PC-3 (cell line): ENCODE measurements at places on chromosomes 3 and 15. TPM values are rescaled to one million over a fixed set of nuclear protein-coding genes. Genes with fewer than 3 reads are reported as not detected.
A peak's percentile ranks its signal among the peaks of the same experiment; 100 is the strongest.

GPR176 gene
- 27.8 and 29.0 TPM in 2 replicates for total RNA-seq

DNA sequence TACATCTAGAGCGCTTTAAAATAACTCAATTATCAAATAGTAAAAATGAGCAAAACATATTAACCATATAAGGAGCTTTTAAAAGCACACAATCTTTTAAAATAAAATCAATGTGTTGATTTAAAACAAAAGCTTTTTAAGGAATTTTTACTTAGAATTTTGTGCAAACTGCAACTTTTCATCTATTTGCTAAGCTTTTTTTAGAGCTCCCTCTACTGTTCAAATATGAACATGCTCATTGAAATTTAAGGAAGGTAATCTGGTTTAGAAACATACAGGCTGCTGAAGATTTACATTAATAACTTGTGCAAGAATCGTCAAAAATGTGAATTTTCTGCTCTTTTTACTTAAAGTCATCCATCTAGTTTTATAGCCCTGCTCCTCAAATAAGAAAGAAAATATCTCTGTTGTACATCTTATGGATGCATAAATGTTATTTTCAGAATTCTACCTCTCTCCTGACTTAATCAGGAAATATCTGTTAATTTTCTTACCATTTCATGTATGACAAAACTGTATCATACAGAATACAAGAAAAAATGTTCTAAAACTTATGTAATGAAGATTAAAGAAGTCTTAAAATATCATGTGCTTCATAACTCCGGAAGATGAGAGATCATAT is 469.4 kb upstream of the ROBO2 start:
- H3K4me1 ChIP-seq: no peaks in the 10 kb centered on the region
- peak; percentile 48 for DNase-seq
- no peak overlapping the region for H3K4me3 ChIP-seq
- no peak overlapping the region for H3K27ac ChIP-seq

- no peak overlapping the region for H3K27ac ChIP-seq
- no peak overlapping the region for H3K4me3 ChIP-seq
- peaks cover 38% of the 10 kb centered on the region for H3K4me1 ChIP-seq
- no peak for DNase-seq
Observed at GRCh38 chr15:63369781-63370180, 11.9 kb downstream of the CA12 start.

DNA sequence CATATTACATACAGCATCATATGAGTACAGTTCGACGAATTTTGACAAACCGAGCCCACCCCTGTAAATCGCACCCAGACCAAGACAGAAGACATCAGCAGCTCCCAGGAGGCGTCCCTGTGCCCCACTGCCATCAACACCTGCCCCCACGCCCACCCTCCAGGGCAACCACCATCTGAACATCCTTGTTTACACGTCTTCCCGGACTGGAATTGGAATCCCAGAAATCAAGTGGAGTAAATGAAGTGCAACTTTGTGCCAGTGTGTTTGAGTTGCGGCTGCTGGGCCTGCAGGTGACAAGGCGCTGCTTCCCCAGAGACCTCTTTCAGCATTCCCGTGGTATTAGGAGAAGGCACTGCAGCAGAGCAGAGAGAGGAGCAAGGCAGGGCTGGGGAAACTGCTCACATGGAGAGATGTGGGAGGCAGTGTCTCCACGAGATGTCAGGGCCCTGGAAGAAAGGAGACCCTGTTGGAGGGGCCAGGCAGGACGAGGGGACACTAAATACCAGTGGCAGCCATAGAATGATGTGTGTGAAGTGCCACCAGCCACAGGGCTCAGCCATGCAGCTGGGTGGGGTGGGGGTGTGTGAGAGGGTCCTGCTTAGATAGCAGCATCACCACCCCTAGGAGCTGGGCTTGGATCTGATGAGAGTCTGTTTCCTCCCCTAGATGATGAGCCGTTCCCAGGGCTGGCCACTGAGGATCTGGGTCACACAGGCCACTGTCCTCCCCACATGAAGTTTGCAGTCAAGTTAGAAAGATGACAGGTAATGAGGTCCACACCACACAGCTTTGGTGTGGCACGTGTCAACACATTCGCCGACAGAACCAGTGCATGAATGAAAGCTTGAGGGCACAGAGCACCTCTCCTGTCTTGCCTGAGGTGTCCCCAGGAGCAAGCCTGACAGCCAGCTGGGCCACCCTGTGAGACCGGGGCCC is 33.4 kb upstream of the PCSK6 start:
- peaks cover 50% of the 10 kb centered on the region for H3K27me3 ChIP-seq
- H3K36me3 ChIP-seq: 0 out of 2 replicates have a peak, but pooled peaks cover under 1% of the 10 kb centered on the region

ARL6 gene
- 3.2 and 12.1 TPM in 2 replicates for total RNA-seq

DNA sequence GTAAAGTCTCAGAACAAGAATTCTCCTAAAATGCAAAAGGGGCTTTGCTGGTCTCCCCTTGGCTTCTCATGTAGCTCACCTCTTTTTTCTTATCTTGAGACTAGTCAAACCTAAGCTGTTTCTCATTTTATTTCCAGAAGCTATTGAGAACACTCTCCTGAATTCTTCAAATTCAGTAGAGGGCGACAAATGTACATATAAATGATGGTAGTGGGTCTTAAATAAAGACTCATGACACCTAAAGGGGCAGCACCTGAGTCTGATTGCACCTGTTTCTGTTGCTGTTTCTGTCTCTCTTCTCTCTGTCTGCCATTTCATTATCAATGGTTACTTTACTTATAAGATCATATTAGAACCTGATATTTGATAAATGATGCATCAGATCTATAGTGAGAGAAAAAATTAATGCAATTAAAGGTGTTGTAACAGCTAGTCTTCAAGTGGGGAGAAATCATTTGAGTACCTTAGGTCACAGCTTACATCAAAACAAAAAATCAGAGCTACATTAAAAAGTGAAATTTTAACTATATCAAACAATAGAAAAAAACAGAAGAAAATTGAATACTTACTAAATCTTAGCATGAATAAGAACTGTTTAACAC is 7.0 kb downstream of the ADIPOQ start:
- H3K27me3 ChIP-seq: peaks cover 10% of the 10 kb centered on the region
- peak; percentile 71 for DNase-seq
- no peaks in the 10 kb centered on the region for H3K36me3 ChIP-seq
- H3K4me3 ChIP-seq: no peak overlapping the region

DNA sequence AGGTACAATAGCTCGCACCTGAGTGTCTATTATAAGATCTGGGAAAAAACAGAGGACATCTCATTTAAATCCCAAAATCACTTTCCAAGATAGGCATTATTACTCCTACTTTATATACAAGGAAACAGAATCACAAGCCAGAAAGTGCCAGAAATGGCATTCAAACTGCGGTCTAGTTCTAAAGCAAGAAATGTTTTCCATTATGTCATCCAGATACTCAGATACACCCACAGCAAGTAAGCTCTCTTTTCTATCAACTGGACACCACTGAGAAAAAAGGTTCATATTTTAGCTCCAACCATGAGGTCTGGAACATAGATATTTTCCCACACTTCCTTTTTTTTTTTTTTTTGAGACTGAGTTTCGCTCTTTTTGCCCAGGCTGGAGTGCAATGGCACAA is 8.1 kb downstream of the SLC33A1 start:
- peaks cover 5% of the 10 kb centered on the region; the same call in 1 of the 2 replicates for H3K4me1 ChIP-seq
- no peak for DNase-seq
- H3K27ac ChIP-seq: no peak overlapping the region
- H3K36me3 ChIP-seq: no peaks in the 10 kb centered on the region

DNA sequence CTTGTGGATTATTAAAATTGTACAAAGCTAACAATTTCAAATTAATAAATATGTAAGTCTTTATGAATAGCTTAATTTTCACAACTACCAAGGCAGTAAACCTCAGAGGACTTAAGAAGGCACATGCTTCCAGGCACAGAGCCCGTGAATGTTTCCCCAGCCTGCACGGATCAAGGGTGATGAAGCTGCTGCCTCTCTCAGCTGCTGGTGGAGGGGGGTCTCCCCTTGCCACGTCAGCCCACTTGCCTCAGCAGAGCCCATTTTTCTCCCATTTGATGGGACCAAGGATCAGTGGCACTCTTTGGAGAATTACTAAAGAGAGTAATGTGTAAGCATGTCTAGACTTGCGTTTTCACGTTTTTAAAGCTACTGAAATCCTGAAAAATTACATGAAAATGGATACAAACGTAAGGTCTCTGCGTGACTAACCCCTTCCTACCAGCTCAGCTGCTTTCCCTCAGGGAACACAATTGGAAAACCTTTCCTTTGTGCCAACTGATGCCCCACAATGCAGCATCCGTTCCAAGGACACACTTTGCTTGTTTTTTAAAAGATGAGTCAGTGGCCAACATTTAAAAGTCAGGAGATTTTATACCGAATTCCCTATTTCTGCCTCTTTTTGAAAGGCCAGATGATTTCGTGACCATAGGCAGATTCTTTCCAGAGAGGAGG is 494.1 kb downstream of the GABRG3 start:
- no peak for DNase-seq
- no peaks in the 10 kb centered on the region for H3K36me3 ChIP-seq
- no peak overlapping the region for H3K4me3 ChIP-seq
- H3K27ac ChIP-seq: no peak overlapping the region
- no peaks in the 10 kb centered on the region for H3K27me3 ChIP-seq
- H3K4me1 ChIP-seq: no peaks in the 10 kb centered on the region

DNA sequence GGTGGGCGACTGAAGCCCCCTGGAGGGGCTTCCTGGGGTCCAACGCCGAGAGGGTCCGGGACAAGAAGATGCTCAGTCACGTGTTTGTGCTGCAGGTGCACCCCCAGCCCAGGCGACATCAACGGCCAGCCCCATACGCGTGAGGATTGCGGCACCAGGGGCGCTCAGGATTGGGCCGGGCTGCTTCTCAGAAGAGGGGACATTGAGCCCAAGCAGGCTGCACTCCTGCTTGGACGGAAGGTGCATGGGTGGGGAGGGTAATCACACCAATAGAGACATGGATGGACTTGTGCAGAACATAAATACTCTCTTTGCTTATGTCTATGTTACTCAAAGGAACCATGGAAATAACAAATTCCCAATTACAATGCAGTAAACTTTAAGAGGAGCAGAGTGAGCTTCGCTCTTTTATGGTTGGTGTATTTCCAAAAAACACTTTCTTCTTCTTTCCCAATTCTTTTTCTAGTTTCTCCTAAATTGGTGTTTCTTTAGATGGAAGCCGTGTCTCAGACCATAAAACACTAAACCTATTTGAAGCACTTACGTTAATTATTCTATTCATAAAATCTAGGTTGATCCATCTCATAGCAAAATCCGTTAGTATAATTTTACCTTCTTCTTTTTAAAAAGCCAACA is 182.7 kb downstream of the GOLGA6L6 start:
- no peaks in the 10 kb centered on the region for H3K4me1 ChIP-seq
- no peaks in the 10 kb centered on the region for H3K27me3 ChIP-seq
- no peak for DNase-seq
- H3K36me3 ChIP-seq: no peaks in the 10 kb centered on the region
- no peak overlapping the region for H3K4me3 ChIP-seq

TYRO3 gene
- total RNA-seq: 20.0 and 23.5 TPM in 2 replicates

DNA sequence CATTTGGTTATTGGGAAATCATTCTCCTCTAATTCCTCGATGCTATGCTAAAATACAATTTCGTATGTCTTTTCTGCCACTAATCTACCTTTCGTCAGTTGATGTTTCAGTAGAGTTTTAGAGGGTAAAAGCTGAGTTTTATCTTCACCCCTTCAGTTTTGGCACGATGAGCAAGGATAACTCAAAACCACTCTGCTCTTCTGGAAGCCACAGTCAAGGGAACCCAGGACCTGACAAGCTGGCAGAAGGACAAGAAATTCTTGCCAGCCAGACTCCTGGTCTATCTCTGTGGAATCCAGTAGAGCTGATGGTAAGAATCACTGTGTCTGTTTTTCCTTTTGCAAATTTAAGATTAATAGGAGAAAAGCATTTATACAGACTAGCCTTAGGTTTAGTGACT is 414.4 kb upstream of the LRRC3B start:
- H3K4me3 ChIP-seq: no peak overlapping the region
- no peaks in the 10 kb centered on the region for H3K36me3 ChIP-seq
- no peak for DNase-seq
- H3K27ac ChIP-seq: no peak overlapping the region

GRCh38 chr15:71043373-71043772 is 71.9 kb upstream of the THSD4 start:
- no peak overlapping the region for H3K27ac ChIP-seq
- no peaks in the 10 kb centered on the region for H3K36me3 ChIP-seq
- DNase-seq: peak; percentile 75
- peaks cover 21% of the 10 kb centered on the region for H3K4me1 ChIP-seq
- H3K4me3 ChIP-seq: no peak overlapping the region

GRCh38 chr3:30693470-30694120 is 87.2 kb downstream of the TGFBR2 start:
- H3K27me3 ChIP-seq: no peaks in the 10 kb centered on the region
- H3K4me1 ChIP-seq: peaks cover 35% of the 10 kb centered on the region
- no peak overlapping the region for H3K4me3 ChIP-seq

THRB gene
- 7.0 and 9.7 TPM in 2 replicates for total RNA-seq

REC114 gene
- not detected in 2 replicates for total RNA-seq

DNA sequence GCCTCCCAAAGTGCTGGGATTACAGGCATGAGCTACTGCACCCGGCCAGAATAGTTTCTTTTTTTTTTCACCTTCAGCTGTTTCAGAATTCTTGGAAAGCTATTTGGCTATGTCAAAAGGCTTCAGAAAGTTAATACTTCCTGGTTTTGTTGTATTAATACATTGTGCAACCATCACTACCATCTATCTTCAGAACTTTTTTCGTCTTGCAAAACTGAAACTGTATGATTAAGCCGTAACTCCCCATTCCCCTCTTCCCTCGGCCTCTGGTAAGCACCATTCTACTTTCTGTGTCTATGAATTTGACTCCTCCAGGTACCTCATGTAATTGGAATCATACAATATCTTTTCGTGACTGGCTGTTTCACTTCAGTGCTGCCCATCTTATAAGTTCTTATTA is 5.2 kb upstream of the NOX5 start:
- no peak overlapping the region for H3K27ac ChIP-seq
- H3K4me1 ChIP-seq: peaks cover 3% of the 10 kb centered on the region; the same call in 1 of the 2 replicates
- no peaks in the 10 kb centered on the region for H3K27me3 ChIP-seq
- DNase-seq: no peak

DNA sequence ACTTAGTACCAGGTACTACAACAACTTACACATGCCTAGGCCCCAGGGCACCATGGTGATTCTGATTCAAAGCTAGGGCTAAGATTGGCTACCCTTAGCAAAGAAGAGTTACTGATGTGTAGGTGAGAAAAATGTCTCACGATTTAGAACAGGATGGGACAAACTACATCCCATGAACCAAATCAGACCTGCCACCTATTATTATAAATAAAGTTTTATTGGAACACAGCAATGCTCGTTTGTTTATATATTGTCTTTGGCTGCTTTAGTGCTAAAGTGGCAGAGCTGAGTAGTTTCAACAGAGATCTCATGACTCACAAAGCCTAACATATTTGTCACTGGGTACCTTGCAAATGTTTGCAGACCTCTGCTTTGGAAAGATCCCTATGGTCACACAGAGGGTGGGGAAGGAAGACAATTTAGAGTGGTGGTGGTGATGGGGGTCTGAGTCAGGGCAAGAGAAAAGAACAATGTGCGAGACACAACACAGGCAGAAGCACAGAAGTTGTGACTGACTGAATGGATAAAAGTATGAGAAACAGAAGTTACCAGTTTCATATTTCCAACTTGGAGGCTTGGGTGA is 770.6 kb upstream of the CFAP20DC start:
- no peak overlapping the region for H3K4me3 ChIP-seq
- DNase-seq: peak; percentile 91
- no peaks in the 10 kb centered on the region for H3K36me3 ChIP-seq
- peak overlapping the region; percentile 98 for H3K27ac ChIP-seq
- no peaks in the 10 kb centered on the region for H3K27me3 ChIP-seq
- H3K4me1 ChIP-seq: peaks cover 53% of the 10 kb centered on the region

TAGLN3 gene
- total RNA-seq: 2.6 and 4.3 TPM in 2 replicates

NCKIPSD gene
- 56.3 and 66.8 TPM in 2 replicates for total RNA-seq
